ENCODE measurements at places on chromosomes 4 and X.

GRCh38 chrX:10042055-10042454 is 74.9 kb downstream of the CLDN34 start:
- no peak for DNase-seq

- no peak for DNase-seq
Measured at GRCh38 chr4:151644622-151645021, 116.2 kb downstream of the GATB start.

GRCh38 chr4:174629265-174629664 is 107.0 kb upstream of the HPGD start:
- no peak for DNase-seq

DNA sequence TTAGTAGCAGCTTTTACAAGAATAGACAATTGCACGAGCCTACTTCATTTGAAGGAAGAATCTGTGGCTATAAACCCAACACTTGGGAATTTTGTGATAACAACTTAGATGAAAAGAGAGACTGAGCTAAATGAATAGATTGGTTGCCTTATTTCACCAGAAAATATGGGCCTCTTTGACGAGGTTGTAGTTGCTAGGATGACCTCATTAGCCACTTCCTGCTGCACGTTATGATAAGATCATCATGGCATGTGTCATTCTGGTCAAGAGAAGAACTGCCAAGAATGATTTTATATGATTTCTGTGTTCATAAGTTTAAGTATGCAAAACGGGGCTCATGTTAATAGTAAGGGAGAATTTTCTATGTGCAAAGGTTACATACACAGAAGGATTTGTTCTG is 321.9 kb upstream of the GIMD1 start:
- no peak for DNase-seq

GRCh38 chr4:78566834-78567499 is 15.4 kb downstream of the ANXA3 start:
- DNase-seq: no peak
